ENCODE measurements at places on chromosomes 7 and 10.

- DNase-seq = no peak
Measured at GRCh38 chr7:20475756-20476155, 139.7 kb upstream of the ABCB5 start.

DNA sequence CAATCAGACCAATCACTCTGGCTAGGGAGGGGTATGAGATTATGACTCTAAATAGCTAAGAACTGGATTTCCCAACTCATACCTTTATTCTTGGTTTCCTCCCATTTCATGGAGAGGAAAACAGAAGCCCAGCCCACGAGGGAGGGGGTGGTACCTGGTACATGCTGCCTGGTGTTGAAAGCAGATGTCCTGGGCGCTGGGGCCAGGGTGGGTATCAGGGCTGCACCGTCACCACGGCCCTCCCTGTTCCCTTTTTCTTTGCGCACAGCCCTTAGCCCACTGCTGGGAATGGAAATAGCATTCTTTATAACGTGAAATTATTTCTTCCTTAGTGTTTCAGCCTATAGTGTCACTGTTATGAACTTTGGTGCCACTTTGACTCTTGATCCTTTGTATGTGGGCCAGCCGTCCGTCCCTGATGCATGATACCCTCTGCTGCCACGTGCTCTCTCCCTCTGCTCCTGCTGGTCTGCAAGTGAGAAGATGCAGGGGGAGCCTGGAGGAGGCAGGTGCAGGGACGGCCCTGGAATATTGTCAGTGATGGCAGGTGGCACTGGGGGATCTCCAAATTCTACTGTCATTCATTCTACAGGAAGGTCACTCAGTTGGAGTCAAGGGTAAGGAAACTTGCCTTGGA lies 158.5 kb downstream of the CDH23 start:
- DNase-seq = no peak

DNA sequence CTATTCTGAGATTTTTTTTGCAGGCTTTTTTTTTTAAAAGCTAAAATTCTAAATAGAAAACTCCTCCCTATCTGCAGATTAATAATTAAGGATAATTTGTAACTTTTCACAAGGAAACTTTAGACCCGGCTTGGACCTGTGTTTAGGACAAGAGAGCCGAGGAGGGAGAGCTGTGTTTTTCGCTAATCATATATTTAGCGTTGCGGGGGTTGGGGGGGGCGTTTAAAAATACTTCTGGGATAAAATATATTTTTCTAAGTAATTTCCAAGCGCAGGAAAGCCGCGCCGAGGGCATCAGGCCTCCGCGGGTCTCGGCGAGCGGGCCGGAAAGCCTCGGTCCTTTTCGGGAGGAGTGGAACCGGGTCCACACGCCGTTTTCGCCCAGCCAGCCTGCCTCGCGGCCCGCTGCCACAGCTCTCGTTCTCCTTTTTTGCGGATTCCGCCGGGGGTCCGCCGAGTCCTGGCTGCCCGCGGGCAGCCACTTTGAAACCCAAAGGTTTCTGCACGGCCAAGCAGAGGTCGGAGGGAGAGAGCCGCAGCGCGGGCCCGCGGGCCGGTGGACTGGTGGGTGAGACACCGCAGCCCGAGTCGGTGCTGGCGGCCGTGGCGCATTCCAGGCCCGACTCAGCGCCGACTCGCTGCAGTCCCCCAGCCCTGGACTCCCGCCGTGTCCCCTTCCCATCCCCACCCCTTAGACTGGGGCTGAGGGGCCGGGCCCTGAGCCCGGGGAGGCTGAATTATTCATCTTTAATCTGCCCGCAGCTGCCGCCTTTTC lies 2.3 kb downstream of the PAX2 start:
- no peak for DNase-seq

- no peak for DNase-seq
Measured at GRCh38 chr10:58220769-58221451, 46.8 kb downstream of the IPMK start.
